ENCODE measurements at places on chromosomes 2 and 18.

DNA sequence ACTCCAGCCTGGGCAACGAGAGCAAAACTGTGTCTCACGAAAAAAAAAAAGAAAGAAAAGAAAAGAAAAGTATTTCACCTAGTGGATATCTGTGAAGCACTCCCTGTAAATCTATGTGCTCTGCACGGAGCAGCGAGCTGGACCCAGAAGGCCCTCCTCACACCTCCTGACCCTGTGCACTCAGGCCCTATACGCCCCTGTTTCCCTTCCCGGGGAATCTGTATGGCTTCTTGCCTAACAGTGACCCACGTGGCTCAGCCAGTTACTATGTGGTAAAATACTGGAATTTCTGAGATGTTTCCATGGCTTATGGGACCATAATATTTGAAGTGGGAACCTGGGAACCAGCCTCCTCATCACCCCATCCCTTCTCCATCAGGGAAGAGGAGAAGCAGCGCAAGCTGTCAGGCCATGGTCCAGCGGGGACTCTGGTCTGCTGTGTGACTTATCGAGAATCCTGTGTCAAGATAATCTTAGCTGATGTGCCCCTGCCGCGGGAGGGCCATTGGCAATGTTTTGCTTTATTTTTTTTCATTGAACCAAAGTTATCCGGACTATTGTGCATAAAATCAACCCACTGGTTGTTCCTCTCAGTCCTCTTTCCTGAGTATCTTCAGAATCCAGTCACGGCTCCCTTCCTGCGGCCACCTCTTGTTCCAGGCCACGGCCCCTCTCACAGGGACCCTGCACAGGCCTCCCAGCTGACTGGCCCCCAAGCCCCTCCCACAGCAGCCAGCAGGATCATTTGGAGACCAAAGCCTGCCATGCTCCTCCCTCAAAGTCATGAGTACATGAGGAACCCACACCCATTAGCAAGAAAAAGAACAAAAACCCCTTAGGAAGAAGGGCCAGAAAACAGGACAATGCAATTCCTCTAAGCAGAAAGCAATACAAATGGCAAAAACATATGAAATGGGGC, 30.6 kb downstream of the SDC1 start:
- DNase-seq: no peak

GRCh38 chr2:180254872-180255271, 247.8 kb upstream of the CWC22 start:
- no peak for DNase-seq

DNA sequence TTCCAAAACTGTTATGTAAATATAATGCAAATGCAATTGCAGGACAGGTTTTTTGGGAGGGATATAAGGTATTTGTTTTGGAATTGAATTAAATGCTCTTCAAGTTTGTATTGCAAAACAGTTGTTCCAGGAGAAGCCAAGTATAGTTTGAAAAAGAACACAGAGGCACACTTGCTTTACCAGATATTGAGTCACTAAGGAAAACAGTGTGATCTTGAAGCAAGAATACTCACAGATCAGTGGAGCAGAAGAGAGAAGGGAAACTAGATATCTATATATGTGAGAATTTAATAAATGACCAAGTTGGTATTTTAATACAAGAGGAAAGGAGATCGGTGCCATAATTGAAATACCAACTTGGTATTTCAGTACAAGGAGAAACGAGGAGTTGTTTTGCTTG, 178.9 kb downstream of the CAPN13 start:
- DNase-seq: no peak

GRCh38 chr2:45000921-45001868, 8.1 kb downstream of the SIX2 start:
- DNase-seq: no peak

DNA sequence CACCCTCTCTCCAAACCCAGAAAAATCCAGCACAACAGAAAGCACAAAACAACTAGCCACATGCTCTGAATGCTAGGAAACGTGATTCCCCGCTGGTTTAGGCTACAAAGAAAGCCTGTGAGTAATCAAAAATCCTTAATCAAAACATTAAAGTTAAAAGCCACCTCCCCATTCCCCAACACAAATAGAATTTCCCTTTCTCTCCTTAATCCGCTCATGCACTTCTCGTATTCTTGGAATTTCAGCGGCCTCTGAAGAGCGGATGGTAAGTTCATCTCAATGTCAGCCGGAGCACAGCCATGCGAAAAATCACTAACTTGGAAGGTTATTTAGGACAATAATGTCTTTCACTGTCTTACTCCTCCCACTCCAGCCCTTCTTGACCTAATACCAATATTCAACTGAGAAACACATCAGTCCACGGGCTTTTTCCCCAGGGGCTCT, 126.7 kb downstream of the OSBPL1A start:
- DNase-seq: no peak

DNA sequence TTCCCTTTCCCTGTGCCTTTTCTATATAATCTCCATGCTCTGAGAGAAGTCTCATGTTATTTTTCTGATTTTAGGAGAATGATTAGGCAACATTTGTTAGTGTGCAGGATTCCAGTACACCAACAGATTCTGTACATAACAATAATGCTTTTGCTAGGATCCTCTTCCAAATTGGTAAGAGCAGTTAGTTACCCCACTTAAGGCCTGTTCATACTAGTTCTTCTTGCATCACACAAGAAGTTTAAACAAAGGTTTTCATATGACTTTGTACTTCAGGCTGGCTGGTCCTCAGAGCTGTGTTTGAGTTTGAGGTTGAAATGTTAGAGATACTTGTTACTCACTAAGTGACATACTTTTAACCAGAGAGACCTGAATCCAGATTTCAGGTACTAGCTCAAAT, 686.9 kb upstream of the NRXN1 start:
- DNase-seq: no peak

GRCh38 chr18:23714576-23714975, 25.3 kb downstream of the LAMA3 start:
- DNase-seq: no peak

DNA sequence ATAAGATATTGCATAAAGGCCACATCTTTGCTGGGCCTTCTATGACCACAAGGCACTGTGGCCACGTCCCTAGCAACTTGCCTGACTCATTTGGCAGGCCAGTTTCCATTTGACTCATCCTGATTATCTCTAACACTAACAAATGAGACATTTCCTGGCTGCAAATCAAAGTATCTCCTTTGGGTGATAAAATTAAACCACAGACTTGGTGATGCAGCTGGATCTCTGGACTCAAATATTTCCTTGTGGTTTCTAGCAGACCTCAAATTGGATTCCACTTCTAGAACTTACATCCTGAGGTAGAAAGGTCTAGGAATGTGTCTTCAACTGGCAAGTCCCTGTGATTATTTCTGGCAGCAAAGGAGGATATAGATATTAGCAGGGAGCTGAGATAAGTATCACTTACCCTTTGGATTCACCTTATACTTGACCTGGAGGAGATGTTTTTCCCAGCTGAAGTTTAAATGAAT, 167.9 kb upstream of the NXPH2 start:
- DNase-seq: no peak

DNA sequence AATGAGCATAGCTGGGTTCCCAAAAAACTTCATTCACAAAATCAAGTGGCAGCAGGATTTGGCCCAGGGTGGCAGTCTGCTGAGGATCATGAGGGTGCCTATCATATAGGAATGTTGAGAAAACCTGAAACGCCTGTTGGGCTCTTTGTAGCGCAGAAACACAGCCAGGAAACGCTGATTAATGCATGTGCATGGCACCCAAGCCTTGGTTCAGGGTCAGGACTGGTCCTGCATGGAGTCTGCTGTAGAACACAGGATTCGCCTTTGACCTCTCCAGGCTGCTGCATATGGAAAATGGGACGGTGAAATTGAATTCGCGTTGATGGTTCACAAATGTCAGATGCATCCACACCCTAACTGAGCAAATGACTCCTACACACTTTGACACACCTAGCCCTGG, 227.9 kb upstream of the COPS8 start:
- no peak for DNase-seq

GRCh38 chr2:70340075-70340474, 38.2 kb upstream of the FAM136A start:
- DNase-seq: no peak

- DNase-seq: no peak
Observed at GRCh38 chr2:76731157-76731556, 791.0 kb downstream of the LRRTM4 start.

DNA sequence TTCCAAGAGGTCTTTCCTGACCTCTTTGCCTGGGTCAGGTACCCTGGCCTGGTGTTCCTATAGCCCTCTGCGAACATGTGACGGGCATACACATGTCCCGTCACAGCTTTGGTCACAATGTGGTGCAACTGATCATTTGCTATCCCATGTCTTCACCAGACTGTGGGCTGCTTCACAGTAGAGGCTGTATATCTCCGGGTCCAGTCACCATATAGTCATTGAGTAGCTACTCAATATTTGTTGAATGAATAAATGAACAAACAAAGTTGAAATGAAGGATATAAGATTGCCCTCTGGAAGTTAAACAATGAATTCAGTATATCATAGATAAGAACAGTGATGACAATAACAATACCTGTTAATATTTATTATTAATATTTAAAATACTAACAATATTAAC, 16.8 kb downstream of the AOX1 start:
- no peak for DNase-seq

DNA sequence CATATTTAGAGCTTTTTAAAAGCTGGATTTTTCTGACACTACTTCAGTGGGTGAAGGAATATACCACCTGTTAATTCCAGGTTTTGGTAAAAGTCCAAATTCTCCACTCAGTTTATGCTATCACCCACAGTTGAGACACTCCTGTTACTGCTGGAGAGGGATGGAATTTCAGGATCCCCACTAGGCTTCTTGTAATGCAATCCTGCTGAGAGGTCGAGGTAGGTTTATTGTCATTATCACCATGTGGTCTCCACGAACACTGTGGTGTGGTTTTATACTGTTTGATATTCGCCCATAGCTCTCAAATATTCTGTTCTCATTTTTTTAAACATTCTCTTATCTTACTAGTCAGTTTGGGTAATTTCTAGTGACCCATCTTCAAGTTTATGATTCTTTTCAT, 167.9 kb downstream of the CCDC102B start:
- no peak for DNase-seq

GRCh38 chr18:48358868-48359267, 50.3 kb downstream of the ZBTB7C start:
- no peak for DNase-seq

GRCh38 chr2:85712849-85713612, 18.9 kb downstream of the GNLY start:
- no peak for DNase-seq

- no peak for DNase-seq
Observed at GRCh38 chr2:16722677-16723076, 57.0 kb upstream of the CYRIA start.

DNA sequence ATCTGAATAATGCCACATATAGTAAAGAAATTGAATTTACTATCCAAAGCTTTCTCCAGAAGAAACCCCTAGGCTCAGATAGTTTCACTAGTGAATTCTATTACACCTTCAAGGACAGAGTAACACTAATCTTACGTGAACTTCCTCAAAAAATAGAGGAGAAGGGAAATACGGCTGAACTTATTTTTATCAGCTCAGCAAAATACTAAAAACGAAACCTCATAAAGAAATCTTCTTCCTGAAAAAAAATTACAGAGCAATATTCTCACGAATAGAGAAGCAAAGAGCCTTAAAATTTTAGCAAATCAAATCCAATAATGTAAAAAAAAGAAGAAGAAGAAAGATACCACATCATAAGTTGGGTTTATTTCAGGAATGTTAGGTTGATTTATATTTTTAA, 14.7 kb downstream of the CAPN13 start:
- no peak for DNase-seq

- DNase-seq: no peak
Observed at GRCh38 chr2:176175709-176176607, 12.5 kb upstream of the HOXD1 start.

DNA sequence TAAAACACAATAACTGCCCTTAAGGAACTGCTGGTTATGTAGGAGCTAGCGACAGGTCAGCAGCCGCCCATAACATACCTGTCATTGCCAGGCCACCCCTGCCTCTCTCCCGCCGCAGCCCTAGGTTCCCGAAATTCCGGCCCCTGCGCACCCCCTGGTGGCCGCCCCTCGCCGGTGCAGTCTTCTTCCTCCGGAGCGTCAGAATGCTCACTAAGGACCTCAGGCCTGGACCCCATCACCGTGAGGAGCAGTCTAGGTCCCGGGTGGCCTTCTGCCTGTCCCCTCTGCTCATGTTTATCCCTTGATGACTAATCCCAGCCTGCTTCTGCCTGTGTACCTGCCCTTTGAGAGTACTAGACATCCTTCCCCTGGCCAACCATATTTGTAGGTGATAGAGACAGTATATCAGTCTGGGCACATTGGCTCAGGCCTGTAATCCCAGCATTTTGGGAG, 115.7 kb upstream of the SLC1A4 start:
- DNase-seq: peak; percentile 71

- no peak for DNase-seq
Observed at GRCh38 chr2:132779206-132779721, 109.3 kb upstream of the LYPD1 start.

GRCh38 chr2:96144481-96145035, 682 bp downstream of the DUSP2 start:
- peak; percentile 46 for DNase-seq

- DNase-seq: no peak
Observed at GRCh38 chr2:85145116-85145820, 12.1 kb downstream of the TCF7L1 start.

GRCh38 chr2:34012715-34013302, 413.7 kb upstream of the FAM98A start:
- DNase-seq: no peak

DNA sequence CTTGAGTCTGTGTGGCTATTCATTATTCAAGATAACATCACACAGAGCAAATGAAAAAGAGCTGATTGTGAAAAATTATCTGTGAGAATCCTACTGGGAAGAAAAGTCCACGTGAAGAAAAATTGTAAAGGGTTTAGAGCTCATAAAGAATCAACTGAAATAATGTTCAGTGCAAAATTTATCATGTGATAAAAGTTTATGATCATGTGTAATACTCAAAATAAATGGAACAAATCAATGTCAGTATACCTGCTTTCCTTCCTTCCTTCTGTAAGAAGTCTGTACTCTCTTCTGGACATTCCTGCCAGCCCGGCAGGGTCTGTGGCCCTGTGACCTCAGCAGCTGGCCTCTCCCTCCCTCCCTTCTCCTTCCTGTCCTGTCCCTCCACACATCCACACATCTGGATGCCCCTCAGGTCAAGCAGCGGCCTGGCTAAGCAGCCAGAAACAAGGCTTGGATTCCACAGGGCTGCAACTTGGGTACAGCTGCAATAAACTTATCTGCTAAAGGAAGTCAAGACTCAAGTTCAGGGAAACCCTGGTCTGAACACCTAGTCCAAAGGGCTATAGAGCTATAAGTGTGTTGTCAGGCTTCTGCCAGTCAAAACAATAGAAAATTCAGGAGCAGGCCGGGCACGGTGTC, 172.1 kb downstream of the MREG start:
- DNase-seq: no peak

GRCh38 chr2:114201781-114202180, 240.7 kb upstream of the DPP10 start:
- DNase-seq: no peak
